Stimulated activated CD4-positive, alpha-beta T cell treated with anti-CD3 and anti-CD28 coated beads, Interleukin-4, amount 100 ng/mL, for 24 hours (primary cell): ENCODE measurements at places on chromosomes 5 and 9.

DNA sequence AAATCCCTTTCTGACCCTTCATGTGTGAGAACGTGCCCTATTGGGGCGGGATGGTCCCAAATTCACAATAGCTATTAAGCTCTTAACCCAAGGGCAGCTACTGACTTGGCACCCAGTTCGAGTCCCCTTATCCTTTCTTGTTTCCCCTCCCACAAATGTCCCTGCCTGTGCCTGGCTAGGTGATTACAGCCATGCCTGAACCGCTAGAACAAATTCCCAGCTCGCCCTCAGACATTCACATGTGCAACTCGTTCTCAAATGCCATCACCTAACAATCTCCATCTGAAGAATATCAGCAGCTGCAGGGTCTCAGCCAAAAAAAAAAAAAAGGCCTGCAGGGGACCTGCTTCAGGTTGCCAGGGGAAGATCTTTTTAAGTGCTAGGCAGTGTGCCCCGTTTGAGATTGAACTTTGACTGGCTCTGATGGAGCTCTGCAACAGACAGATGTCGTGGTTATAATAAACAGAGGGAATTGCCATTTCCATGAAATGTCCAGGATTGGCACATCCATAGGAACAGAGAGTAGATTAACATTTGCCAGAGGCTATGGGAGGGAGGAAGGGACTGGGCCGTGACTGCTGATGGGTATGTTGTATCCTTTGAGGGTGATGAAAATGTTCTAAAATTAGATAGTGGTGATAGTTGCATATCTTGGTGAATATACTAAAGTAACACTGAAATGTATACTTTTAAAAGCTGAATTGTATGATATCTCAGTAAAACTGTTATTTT lies 347.2 kb upstream of the WWC1 start:
- no peak for DNase-seq

DNA sequence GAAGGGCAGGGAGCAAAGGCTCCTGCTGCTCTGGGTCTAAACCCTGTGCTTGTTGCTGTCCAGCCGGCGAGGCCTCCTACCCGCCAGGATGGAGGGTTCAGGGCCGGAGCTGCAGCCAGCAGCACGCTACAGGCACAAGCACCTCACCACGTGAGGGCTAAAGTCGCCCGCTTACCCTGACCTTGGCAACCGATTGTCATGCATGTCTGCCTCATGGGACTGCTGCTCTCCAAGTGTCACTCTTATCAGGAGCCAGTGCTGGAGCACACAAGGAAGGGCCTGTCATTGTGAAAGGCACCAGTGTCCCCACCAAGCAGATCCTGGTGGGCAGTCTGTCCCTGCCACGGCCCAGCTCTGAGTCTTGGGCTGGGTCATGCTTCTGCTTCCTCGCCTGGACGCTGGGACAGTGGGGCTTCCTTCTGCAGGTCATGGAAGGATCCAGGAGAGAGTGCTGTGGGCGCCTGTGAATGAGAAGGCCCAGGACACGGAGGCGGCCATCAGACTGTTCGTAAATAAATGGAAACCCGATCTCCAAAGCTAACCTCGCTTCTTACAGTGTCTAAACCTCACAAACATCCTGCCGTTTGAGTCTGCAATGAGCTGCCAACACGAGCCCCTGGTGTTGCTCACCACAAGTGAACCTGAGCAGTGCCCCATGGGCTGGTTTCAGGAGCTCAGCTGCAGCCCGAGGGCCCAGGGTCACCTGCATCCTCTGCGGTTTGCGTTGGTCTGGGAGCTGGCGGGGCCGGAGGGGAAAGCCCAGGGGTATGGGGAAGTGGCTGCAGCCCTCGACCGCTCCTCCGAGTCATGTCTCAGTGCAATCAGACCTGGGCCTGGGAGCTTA lies 58.2 kb upstream of the RXRA start:
- no peak for DNase-seq

- no peak for DNase-seq
Measured at GRCh38 chr5:106956886-106957285, 713.9 kb downstream of the EFNA5 start.

GRCh38 chr9:127384901-127385300 lies 12.1 kb upstream of the SLC2A8 start:
- DNase-seq = no peak

GRCh38 chr5:57989378-57989777 lies 470.5 kb downstream of the PLK2 start:
- DNase-seq = no peak

GRCh38 chr9:136339173-136339957 lies 12.0 kb downstream of the GPSM1 start:
- DNase-seq = no peak

DNA sequence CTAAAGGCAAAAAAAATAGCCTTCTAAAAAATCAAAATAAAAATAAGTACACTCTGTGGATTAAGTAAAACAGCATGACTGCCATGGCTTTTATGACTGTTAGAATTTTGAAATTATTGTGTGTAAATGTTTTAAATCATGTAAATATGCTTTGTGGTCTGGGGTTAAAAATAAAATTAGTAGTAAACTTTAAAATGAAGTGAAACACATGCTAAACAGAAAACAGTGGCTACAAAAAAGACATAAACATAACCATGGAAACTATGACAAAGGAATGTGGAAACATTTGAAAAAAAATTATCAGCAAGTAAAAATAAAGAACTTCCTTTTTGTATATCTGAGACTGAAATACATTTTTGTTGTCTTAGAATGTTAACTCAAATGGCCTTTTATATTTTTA lies 134.5 kb upstream of the SPEF2 start:
- no peak for DNase-seq

GRCh38 chr9:136053757-136054142 lies 41.3 kb downstream of the NACC2 start:
- DNase-seq = no peak

GRCh38 chr9:35658968-35659220 lies 802 bp downstream of the CCDC107 start:
- DNase-seq = no peak

DNA sequence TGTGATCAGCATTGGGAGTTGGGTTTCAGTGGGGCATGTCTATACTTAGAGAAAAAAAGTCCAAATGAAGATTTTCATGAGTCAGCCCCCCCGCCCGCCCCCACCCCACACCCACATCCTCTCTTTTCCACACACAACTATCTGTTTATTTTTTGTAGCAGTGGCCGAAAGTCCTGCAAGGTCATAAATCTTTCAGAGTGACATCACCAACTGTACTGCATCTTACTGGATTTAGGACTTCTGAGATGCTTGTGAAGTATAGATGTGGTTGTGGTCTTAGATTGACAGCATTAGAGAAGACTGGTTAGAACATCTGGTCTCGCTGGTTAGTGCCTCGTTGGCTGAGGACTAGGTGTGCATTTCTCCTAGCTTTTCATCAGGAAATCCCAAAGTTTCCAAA lies 7.3 kb upstream of the ROPN1L start:
- no peak for DNase-seq

- DNase-seq = peak; percentile 27
Measured at GRCh38 chr9:7756088-7756487, 43.5 kb downstream of the DMAC1 start.

- no peak for DNase-seq
Measured at GRCh38 chr9:33131790-33132772, 35.1 kb downstream of the B4GALT1 start.

DNA sequence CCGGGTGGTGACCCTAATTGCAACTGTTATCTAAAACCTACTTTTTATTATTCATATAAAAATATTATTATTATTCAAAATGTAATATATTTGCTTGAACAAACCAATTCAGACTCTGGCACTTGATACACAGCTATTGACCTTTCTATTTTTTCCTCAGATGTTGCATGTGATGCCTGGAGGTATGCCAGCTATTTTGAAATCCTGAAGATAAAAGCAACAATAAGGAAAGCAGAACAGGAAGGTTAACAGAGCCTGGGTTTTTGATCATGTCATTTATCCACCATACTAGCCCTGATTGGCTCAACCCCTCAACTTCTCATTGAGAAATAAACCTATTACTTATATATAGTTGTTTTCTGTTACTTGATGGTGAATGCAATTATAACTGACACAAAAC lies 340.9 kb upstream of the KIF2A start:
- no peak for DNase-seq

- DNase-seq = peak; percentile 40
Measured at GRCh38 chr9:123544007-123544827, 188.2 kb downstream of the CRB2 start.

DNA sequence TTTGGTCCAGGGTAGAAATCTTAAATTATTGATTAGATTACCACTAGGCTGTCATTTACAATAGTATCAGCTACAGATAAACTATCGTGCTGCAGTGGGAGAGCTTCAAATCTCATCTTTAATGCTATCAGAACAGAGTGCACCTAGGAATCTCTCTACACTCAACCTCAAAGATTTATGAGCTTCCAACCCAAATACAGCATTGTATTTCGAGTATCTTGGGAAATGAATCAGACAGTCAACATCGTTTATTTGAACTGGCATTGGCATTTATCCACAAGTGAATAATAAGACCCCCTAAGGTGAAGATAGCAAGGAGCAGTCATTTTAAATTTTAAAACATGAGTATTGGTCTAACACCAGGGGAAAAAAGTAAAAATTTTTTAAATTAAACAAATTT lies 1203.2 kb downstream of the CDH12 start:
- DNase-seq = no peak

GRCh38 chr9:105053209-105053652 lies 125.3 kb upstream of the ABCA1 start:
- DNase-seq = peak; percentile 67

GRCh38 chr9:134060546-134060945 lies 7.3 kb downstream of the BRD3 start:
- no peak for DNase-seq

DNA sequence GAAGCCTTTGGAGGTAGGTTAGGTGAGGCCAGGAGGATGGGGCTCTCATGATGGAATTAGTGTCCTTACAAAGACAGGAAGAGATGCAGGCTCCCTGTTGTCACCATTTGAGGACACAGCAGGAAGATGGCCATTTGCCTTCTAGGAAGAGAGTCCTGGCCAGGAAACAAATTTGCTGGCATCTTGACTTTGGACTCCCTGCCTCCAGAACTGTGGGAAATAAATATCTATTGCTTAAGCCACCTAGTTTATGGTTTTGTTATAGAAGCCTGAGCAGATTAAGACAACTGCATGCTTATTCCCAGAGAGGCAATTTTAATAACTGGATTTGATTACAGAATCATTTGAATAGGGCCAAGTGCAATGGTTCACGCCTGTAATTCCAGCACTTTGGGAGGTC lies 50.5 kb upstream of the EPB41L4B start:
- DNase-seq = no peak

GRCh38 chr9:105146677-105147076 lies 97.8 kb upstream of the SLC44A1 start:
- no peak for DNase-seq

DNA sequence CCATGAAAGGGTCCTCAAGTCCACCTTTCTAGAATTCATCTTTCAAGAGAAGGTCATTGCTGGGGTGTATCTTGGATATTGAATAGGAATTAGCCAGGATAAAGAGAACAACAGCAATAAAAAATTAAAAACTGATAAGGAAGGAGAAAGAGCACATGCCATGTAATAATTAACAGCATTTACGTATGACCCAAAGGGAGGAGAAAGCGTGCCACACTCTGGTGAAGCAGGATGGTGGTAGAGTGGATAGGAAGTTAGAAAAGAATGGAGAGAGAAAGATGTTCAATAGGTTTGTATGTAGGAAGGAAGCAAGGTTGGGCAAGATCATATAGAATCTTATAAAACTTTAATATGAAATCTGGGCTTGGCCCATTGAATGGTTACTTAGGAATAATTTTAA lies 751.5 kb downstream of the MAT2B start:
- no peak for DNase-seq

GRCh38 chr5:74257060-74257527 lies 383.4 kb downstream of the ENC1 start:
- DNase-seq = no peak

DNA sequence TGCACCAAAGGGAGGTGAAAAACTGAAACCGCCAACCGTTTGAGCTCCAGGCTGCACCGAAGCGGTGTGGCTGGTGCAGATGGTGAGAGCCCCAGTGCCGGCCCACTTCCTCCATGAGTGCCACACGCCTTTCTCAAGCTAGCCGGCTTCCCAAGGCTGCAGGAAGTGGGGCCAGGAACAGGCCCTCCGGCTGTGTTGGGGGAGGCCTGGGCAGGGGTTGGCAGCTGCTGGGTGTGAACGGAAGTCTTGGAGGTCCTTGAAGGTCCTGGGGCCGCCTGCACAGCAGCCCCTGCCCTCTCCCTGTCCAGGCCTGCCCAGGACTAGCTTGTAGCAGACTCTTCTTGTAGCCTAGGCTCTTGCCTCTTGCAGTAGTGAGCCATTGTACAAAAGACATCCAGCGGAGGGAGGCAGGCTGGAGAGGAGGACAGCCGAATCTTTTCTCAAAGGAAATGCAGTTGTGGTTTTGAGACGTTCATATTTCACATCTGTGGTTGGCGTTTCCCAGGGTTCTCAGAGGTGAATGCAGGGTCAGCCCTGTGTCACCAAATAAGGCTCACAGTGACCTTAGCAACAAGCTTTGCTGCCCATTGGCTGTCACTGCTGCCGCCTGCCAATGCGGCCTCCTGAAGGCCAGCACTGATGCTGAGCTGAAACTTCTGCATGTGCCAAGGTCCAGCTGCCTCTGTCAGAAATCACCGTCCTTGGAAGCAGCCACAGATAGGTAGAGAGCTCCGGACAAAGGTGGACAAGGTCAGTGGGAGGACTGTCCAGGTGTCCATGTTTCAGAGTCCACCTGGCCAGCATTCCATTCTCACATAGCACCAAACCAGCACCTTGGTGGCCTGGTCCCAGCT lies 23.9 kb downstream of the IRF1 start:
- DNase-seq = peak; percentile 59

DNA sequence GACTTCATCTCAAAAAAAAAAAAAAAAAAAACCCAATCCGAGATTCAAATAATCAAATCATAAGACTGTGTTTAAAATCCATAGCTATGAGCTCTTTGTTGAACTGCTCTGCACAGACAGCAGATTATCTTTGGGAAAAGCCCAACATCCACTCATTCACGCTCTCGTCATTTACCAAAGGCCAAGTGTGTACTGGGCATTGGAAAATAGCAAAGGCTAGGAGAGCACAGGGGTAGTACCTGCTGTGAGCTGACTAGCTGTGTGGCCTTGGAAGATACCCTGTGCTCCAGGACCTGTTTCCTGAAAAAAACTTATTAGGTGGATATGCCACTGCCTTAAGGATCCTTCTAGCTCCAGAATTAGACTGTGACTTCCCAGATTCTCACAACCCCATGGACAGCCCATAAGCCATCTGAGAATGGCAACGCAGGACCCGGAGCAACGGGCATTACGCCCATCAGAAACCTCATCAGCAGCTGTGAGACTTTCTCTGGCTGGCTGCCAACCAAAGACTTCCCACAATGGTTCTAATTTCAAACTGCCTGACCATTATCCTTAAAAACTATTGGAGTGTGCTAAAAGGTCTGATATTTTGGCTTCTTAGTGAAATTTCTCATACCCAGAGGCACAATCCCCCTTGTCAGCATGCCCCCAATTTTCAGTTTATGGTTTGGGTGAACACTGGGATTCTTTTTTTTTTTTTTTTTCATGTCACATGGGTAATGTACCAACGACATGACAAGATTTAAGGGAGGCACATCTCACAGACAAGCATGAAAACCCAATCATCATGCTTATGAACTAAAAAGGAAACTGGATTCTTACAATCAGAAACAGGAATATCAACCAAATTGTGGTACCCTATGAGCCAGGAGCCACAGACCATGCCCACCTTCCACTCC lies 16.8 kb downstream of the SERINC5 start:
- no peak for DNase-seq
